T-cell (primary cell): ENCODE measurements at places on chromosomes 6 and 20. TPM values are rescaled to one million over a fixed set of nuclear protein-coding genes. Genes with fewer than 3 reads are reported as not detected.

DNA sequence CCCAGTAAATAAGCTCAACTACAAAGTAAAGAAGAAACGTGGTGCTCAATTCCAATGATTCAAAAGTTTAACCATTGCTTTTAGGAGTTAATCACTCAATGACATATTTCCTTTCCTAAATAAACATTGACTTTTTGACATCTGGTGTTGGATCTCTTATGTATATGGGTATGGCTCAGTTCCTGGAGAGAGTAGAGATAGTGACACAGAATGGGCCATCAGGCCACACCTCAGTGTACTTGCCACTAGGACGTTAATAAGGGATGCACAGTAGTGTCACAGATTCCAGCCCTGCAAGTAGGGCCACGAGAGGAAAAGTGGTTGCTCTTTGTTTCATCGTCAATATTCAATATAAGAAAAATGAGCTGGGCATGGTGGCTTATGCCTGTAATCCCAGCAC, 48.9 kb upstream of the TXNDC5 start:
- no peak for DNase-seq

DNA sequence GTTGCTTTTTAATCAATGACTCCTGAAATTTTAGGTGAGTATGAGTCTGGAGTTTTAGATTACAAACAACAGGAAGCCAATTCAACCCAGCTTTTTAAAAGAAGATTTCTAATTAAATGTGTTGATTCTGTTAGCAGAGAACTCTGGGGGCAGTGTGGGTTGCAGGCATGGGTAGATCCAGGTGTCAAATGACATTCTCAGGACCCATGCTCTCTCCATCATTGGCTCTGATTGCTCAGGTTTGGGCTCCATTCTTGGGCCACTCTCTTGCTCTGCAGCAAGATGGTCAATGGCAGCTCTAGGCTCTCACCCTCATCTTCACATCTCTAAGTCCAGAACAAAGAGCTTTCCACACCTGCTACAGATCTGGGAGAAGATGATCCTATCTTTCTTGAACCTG, 463.7 kb downstream of the PREX1 start:
- DNase-seq, result no peak

DNA sequence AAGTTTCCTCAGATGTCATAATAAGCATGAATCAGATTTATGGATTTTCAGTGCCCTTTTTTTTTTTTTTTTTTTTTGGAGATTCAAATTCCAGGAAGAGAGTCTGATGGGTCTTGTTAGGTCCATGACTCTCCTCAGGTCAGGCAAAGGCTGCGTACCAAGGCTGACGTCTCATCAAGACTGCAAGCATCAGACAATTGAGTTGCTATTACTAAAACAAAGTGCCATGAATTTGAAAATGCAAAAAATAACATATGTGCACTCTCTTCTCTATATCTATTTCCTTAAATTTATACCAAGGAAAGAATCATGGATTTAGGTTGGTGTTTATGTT, 134.7 kb downstream of the FAM83B start:
- no peak for DNase-seq

Gene SIM1
- not detected for total RNA-seq

DNA sequence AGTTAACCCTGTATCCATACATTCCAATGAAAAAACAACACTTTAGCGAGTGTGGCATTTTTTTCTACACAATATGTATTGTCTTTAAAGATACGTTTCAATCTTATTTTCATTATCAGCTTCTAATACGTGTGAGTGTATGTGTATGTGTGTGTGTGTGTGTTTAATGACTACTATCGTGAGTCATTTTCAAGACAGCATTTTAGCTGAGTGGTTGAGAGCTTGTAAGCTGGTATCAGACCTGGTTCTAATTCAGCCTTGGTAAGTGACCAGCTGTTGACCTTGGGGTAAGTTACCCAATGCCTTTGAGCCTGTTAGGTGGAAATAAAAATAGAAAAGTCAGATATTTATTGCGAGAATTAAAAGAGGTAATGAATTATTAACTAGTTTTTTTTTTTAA, 320.0 kb upstream of the NT5E start:
- DNase-seq, result no peak

DNA sequence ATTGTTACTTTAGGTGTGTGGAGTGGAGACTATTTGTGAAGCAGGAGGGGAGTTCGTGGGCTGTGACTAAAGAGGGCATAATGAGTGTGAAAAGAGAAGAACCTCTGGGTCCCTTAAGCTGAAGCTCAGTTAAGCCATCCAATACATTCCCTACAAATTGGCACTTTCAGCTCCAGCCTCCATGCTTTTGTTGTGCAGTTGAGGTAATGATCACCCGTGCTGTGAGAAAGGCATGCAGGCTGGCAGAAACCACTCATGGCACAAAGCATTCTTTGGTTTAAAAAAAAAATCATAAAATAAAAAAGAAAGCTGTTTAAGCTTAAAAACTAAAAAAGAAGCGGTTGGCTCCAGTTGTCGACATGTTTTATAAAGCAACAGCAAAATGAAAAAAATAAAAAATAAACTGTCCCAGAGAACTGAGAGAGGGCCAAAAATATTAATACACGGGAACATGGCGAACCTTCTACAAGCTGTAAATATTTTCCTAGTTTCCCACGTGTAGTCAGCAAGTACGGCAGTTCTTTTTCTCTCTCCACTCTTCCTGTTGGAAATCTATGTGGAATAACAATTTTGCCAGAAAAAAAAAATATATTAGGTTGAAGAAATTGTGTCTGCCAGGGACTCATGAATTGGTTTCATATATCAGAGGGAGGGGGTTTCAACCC, 82.2 kb downstream of the ANKRD60 start:
- DNase-seq, result no peak

- peak; percentile 75 for DNase-seq
Observed at GRCh38 chr6:53335224-53335994, 13.3 kb downstream of the ELOVL5 start.

GRCh38 chr6:2964793-2965505, 6.4 kb downstream of the SERPINB6 start:
- DNase-seq, result no peak

Gene OLIG3
- total RNA-seq, result not detected

- DNase-seq, result no peak
Observed at GRCh38 chr6:108250240-108250866, 10.5 kb downstream of the SNX3 start.

GRCh38 chr20:61753987-61754956, 311.4 kb downstream of the TAF4 start:
- DNase-seq, result no peak

DNA sequence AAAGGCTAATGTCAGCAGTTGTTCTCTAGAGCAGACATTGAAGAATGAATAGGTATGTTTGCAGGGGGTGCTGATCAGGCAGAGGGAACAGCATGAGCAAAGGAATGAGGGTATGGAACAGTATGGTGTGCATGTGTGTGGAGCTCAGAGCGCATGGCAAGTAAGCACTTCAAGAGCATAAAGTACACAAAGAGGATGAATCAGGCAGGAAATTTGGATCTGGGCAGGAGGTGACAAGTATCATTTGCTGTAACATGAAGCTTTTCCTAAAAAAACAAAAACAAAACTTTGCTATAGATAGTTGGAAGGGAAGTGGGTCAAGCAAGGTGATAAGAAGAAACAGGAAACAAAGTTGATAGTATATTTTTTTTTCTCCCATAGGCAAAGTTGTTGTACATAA, 746.8 kb downstream of the HDGFL1 start:
- DNase-seq, result no peak

GRCh38 chr6:133257545-133258105, 16.5 kb downstream of the EYA4 start:
- DNase-seq, result no peak

GRCh38 chr20:39581034-39581433, 618.9 kb downstream of the DHX35 start:
- DNase-seq, result no peak

DNA sequence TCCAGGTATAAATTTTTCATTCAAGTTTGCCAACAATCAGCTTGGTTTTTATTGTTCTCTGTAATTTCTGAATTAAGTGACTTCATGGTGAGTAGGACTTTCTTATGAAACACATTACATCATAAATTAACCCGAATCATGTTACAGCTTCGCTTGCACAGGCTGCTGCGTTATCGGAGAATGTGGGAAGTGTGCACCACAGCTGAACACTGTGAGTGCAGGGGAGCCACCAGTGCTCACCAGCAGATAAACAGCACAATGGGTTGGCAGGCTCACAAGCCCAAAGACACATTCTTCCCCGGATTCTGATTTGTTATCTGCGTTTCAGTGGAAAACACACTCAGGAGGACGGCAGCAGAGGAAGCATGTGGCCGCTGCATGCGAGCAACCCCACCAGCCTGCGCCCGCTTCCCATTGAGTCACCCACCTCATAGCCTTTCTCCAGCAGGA, 121.1 kb downstream of the GMDS start:
- DNase-seq, result no peak
